ENCODE measurements at places on chromosomes 7 and 10. TPM values are rescaled to one million over a fixed set of nuclear protein-coding genes. Genes with fewer than 3 reads are reported as not detected.

The NUPR2 gene
- 3.3 TPM for polyA plus RNA-seq

The ZNF138 gene
- 18.2 TPM for polyA plus RNA-seq

DNA sequence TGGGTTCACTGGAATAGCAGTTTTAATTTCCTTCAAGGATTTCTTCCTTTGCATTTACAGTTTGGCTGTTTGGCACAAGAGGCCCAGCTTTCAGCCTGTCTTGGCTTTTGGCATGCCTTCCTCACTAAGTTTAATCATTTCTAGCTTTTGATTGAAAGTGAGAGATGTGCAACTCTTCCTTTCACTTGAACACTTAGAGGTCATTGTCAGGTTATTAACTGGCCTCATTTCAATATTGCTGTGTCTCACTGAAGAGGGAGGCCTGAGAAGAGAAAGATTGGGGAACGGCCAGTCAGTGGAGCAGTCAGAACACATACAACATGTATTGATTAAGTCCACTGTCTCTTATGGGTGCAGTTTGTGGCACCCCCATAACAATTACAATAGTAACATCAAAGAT is 33.9 kb downstream of the PTTG1IP2 start:
- no peak for DNase-seq

The LIPM gene
- polyA plus RNA-seq, result not detected

DNA sequence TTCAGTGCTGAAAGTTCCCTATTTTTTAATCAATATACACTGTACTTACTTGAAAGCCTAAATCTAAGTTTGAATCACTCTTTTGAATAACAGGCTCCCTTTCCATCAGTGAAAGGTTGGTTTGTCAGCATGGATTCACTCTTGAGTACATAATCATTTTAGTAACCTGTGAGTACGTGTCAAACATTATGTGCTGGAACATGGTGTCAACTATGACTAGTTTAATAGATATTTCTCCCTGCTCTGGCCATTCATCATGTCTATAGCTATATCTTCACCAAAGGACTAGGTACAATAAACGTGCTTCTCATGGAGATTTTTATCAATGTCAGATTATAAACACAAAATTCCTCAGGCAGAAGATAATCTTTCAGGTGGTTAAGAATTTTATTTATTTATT is 61.7 kb upstream of the MDFIC start:
- DNase-seq, result no peak

The LRRC17 gene
- 92.7 TPM for polyA plus RNA-seq

The CALML3 gene
- polyA plus RNA-seq, result not detected

DNA sequence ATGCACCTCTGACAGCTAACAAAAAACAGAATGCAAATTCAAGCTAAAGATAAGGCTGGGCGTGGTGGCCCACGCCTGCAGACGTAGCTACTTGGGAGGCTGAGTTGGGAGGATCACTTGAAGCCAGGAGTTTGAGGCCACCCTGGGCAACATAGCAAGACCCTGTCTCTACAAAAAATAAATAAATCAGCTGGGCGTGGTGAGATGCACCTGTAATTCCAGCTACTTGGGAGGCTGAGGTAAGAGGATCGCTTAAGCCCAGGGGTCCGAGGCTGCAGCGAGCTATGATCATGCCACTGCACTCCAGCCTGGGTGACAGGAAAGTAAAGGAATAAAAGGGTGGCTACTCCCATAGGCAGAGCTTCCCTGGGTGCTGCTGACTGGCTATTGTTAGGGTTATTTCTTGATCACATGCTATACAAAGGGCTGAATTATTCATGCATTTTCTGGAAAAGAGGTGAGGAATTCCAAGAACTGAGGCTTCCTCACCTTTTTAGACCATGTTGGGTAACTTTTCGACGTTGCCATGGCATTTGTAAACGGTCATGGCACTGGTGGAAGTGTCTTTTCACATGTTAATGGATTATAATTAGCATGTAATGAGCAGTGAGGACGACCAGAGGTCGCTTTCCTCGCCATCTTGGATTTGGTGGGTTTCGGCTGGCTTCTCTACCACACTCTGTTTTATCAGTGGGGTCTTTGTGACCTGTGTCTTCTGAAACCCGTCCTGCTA is 6.9 kb upstream of the PSMG3 start:
- no peak for DNase-seq

The SPDYE5 gene
- 1.2 TPM for polyA plus RNA-seq

Measured in right renal cortex interstitium (tissue), 3 donors.